ENCODE measurements at places on chromosomes 7 and 10. TPM values are rescaled to one million over a fixed set of nuclear protein-coding genes. Genes with fewer than 3 reads are reported as not detected.

Gene SCIN
- 22.6 TPM for total RNA-seq

GRCh38 chr7:5692845-5693278 lies 88.6 kb downstream of the RNF216 start:
- H3K27me3 ChIP-seq, result no peaks in the 10 kb centered on the region
- H3K4me3 ChIP-seq, result no peak overlapping the region
- DNase-seq, result no peak
- H3K4me1 ChIP-seq, result peaks cover 16% of the 10 kb centered on the region
- no peaks in the 10 kb centered on the region for H3K36me3 ChIP-seq

Gene SMO
- total RNA-seq, result 2.1 TPM

Gene ARHGAP12
- total RNA-seq, result 60.7 TPM

DNA sequence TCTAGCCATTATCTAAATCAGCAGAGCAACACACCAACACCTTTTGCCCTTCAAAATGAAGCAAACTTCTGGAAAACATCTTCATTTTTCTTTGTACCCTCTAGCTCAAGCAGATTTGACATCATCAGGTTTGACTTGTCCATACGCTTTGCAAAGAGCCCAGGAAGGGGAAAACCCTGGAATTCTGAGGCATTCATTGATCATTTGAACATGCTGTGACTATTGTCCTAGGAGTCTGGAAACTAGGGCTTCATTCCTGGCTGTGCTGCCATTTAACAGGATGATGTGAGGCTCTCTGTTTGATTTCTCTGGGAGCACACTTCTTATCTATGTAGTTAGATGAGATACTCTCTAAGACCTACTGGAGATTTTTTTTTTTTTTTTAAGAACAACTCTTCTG lies 23.5 kb downstream of the GATA3 start:
- DNase-seq, result no peak
- no peak overlapping the region for H3K4me3 ChIP-seq
- no peaks in the 10 kb centered on the region for H3K27me3 ChIP-seq
- no peak overlapping the region for H3K27ac ChIP-seq
- peaks cover 8% of the 10 kb centered on the region for H3K36me3 ChIP-seq
- H3K4me1 ChIP-seq, result no peaks in the 10 kb centered on the region

GRCh38 chr7:156478486-156478885 lies 162.1 kb upstream of the RNF32 start:
- no peak for DNase-seq
- H3K27me3 ChIP-seq, result peaks cover 61% of the 10 kb centered on the region
- H3K36me3 ChIP-seq, result no peaks in the 10 kb centered on the region
- H3K4me1 ChIP-seq, result no peaks in the 10 kb centered on the region
- no peak overlapping the region for H3K4me3 ChIP-seq

DNA sequence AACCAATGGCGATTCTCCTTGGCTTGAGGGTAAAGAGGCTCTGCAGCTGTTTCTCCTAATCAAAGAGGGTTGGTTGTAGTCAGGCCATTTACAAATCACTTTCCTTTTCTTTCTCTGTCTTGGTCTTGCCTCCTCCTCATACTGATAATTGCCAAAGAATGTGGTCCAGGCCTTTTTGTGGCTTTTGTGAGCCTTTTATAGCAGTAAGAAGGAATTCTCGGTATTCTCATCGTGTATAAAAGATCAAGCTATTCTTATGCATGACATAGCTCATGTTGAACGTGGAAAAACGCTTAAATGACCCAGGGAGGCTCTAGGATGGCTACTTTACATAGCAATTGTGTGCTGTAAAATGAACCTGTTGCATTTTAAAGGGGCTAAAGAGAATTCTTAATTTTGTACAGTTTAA lies 62.6 kb downstream of the RBM20 start:
- no peak overlapping the region for H3K27ac ChIP-seq
- H3K4me1 ChIP-seq, result no peaks in the 10 kb centered on the region
- H3K27me3 ChIP-seq, result peaks cover 18% of the 10 kb centered on the region
- no peaks in the 10 kb centered on the region for H3K36me3 ChIP-seq
- H3K4me3 ChIP-seq, result no peak overlapping the region
- no peak for DNase-seq

Gene ZNF248
- 10.8 TPM for total RNA-seq

DNA sequence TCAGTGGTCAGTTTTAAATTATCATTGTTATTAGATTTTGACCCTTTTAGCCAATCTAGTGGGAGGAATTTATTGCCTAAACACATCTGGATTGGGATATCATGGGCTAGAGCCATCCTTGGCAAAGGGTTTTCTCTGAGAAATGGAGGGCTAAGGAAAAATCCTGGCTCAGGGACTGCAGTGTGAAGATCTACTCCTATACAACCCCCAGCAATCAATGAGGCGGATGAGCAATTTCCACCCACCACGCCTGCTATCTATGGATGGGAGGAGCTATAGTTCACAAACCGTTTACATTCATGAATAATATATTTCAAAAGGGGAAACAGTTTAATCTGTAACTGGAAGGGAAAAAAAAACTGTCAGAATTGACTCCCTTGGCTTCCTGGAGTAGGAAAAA lies 2.7 kb downstream of the CAV1 start:
- peak overlapping the region; percentile 93 for H3K4me3 ChIP-seq
- H3K27me3 ChIP-seq, result no peaks in the 10 kb centered on the region
- DNase-seq, result no peak
- peaks cover 26% of the 10 kb centered on the region for H3K36me3 ChIP-seq
- H3K4me1 ChIP-seq, result peaks cover 45% of the 10 kb centered on the region
- no peak overlapping the region for H3K27ac ChIP-seq

GRCh38 chr7:43952028-43952427 lies 25.8 kb downstream of the UBE2D4 start:
- no peaks in the 10 kb centered on the region for H3K27me3 ChIP-seq
- H3K36me3 ChIP-seq, result peaks cover 18% of the 10 kb centered on the region
- H3K27ac ChIP-seq, result no peak overlapping the region
- H3K4me3 ChIP-seq, result no peak overlapping the region
- no peaks in the 10 kb centered on the region for H3K4me1 ChIP-seq

DNA sequence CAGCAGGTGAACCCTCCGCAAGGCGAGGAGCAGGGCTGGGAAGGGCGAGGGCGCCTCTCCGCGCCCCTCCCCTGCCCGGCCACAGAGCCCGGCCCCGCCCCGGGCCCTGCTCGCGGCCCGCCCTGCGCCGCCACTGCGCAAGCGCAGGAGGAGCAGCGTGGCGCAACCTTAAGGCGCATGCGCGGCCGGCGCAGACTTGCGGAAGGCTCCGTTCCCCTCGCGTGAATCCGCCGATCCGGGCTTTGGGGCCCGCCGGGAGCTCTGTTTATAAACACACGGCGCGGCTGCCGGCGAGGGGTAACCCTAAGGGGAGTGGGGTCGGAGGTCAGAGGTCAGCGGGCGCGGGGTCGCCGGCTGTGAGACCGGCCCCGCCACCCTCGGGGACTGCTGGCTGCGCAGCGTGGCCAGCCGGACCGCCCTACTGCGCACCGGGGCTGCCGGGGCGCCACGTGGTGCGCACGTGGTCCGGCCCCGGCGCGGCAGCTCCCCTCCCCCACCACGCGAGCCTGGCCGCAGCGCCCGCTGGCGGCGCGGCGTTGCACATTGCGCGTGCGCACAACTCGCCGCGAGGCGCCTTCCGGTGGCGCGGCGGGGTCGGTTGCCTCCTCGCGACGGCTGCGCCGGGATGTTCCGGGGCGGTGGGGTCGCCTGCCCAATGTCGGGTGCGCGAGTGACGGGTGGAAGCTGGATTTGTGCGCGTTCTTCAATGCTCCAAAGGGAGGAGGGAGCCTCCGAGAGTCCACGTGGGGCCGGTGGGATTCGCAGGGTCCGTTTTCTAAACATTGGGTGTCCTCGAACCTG lies 40.2 kb upstream of the FOXK1 start:
- peak overlapping the region; percentile 90 for H3K4me3 ChIP-seq
- H3K36me3 ChIP-seq, result peaks cover 17% of the 10 kb centered on the region
- H3K27ac ChIP-seq, result peak overlapping the region; percentile 76
- no peaks in the 10 kb centered on the region for H3K4me1 ChIP-seq

- peak overlapping the region; percentile 73 for H3K27ac ChIP-seq
- H3K4me3 ChIP-seq, result peak overlapping the region; percentile 18
- peak; percentile 85 for DNase-seq
- H3K36me3 ChIP-seq, result peaks cover 38% of the 10 kb centered on the region
Observed at GRCh38 chr7:45885264-45885882, 2.9 kb upstream of the IGFBP1 start.

- peak; percentile 12 for DNase-seq
- no peaks in the 10 kb centered on the region for H3K27me3 ChIP-seq
- H3K27ac ChIP-seq, result peak overlapping the region; percentile 75
- peaks cover 20% of the 10 kb centered on the region for H3K36me3 ChIP-seq
- peaks cover 33% of the 10 kb centered on the region for H3K4me1 ChIP-seq
Observed at GRCh38 chr10:100006243-100006886, 3.4 kb downstream of the DNMBP start.

Gene SGCE
- total RNA-seq, result 33.8 TPM

GRCh38 chr10:72285972-72286521 lies 12.3 kb downstream of the DDIT4 start:
- no peaks in the 10 kb centered on the region for H3K27me3 ChIP-seq
- no peak for DNase-seq
- no peak overlapping the region for H3K27ac ChIP-seq
- H3K4me1 ChIP-seq, result peaks cover 13% of the 10 kb centered on the region
- H3K4me3 ChIP-seq, result no peak overlapping the region

DNA sequence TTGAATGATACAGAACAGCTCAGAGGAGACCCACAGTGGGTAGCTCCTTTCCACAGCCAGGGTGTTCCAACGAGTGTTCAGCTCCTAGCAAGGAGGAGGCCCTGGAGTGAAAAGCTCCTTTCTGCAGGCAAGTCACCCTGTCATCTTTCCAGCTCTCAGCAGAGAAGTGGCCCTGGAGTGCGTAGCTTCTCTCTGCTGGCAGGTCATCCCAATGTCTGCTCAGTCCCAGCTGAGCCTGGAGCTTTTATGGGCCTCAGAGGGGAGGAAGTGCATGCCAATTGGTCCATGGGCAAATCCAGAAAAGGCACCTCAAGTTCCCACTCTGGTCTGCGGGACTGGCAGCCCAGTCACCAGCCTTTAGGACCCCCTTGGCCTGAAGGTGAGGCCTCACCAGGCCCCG lies 30.8 kb upstream of the ZMYND11 start:
- no peaks in the 10 kb centered on the region for H3K36me3 ChIP-seq
- H3K27me3 ChIP-seq, result no peaks in the 10 kb centered on the region
- peaks cover 7% of the 10 kb centered on the region for H3K4me1 ChIP-seq

DNA sequence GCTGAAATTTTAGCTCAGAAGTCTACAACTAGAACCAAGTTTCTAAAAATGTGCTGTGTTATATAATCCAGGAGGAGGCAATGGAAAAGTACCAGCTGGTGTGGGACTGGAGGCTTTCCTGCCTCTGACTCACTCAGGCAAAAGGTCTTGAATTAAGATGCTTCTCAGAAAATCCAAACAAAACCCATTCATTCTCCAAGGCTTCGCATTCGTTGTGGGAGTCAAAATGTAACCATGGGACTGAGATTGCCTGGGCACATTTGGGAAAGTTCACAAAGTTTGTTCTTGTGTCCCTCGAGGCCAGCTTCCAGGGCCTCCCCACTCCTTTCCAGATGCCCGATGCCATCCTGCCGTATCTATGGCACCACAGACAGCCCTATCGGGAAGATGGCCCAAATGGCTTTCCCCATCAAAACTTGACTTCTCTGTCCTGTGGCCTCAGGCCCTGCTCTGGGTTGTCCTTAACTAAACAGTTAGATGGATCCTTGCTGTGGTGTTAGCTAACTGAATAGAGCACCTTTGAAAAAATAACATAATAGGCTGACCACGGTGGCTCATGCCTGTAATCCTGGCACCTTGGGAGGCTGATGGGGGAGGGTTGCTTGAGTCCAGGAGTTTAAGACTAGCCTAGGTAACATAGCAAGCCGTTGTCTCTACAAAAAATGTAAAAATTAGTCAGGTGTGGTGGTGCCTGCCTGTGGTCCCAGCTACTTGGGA lies 180.5 kb downstream of the PFKFB3 start:
- no peaks in the 10 kb centered on the region for H3K27me3 ChIP-seq
- H3K36me3 ChIP-seq, result peaks cover 16% of the 10 kb centered on the region
- H3K4me3 ChIP-seq, result no peak overlapping the region

GRCh38 chr10:13592306-13592705 lies 5.5 kb downstream of the PRPF18 start:
- no peak for DNase-seq
- H3K27me3 ChIP-seq, result no peaks in the 10 kb centered on the region
- no peak overlapping the region for H3K27ac ChIP-seq
- H3K4me1 ChIP-seq, result no peaks in the 10 kb centered on the region
- H3K36me3 ChIP-seq, result peaks cover 8% of the 10 kb centered on the region
- no peak overlapping the region for H3K4me3 ChIP-seq

Gene NUTM2E
- total RNA-seq, result not detected

GRCh38 chr10:21317902-21318301 lies 207.6 kb downstream of the SKIDA1 start:
- peaks cover 36% of the 10 kb centered on the region for H3K4me1 ChIP-seq
- H3K36me3 ChIP-seq, result no peaks in the 10 kb centered on the region
- H3K4me3 ChIP-seq, result no peak overlapping the region

DNA sequence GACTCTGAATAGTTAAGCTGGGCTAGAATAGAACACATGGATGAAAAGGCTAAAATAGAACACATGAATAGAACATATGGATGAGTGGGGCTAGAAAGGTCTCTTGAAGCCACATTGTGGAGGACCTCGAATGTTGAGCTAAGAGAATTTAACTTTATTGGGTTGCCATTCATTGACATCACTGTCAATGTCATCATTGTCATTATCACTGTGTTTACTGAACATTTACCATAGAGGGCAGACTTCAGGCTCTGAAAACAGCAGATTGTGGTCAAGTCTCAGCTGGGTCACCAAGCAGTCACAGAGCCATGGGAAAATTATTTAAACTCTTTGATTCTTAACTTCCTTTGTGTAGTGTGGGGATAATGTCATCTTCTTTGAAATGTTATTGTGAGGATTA lies 80.4 kb downstream of the WDFY4 start:
- no peak overlapping the region for H3K27ac ChIP-seq
- no peak overlapping the region for H3K4me3 ChIP-seq
- DNase-seq, result no peak
- peaks cover 83% of the 10 kb centered on the region for H3K27me3 ChIP-seq

- H3K27ac ChIP-seq, result no peak overlapping the region
- DNase-seq, result no peak
- no peak overlapping the region for H3K4me3 ChIP-seq
- no peaks in the 10 kb centered on the region for H3K27me3 ChIP-seq
- no peaks in the 10 kb centered on the region for H3K36me3 ChIP-seq
Observed at GRCh38 chr7:154986200-154986945, 16.6 kb downstream of the PAXIP1 start.

Gene CCDC6
- 111 TPM for total RNA-seq

DNA sequence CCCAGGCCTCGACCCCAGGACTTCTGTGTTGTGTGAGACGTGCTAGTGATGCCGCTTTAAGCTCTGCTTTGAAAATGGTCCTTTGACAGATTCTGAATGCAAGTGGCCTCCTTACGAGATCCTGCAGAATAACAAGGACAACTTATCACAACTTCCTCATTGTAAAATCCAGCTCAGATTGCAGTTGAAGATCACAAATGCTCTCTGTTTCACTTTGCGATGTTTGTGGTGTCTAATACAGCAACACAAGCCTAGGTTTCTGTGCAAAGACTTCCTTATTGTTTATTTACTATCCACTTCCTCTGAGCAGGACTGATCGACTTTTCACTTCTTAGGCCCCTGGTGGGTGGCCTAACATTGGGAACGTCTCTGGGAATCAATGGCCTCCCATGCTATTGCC lies 31.7 kb upstream of the INSIG1 start:
- H3K4me1 ChIP-seq, result no peaks in the 10 kb centered on the region
- H3K36me3 ChIP-seq, result no peaks in the 10 kb centered on the region
- no peak for DNase-seq
- H3K4me3 ChIP-seq, result no peak overlapping the region
- no peak overlapping the region for H3K27ac ChIP-seq

All from Calu3 (cell line).